ENCODE measurements at places on chromosomes 3 and 15.

GRCh38 chr3:185715091-185715490, 109.8 kb downstream of the IGF2BP2 start:
- peaks cover 22% of the 10 kb centered on the region for H3K27me3 ChIP-seq
- H3K27ac ChIP-seq: no peak overlapping the region
- H3K4me1 ChIP-seq: no peaks in the 10 kb centered on the region
- no peaks in the 10 kb centered on the region for H3K36me3 ChIP-seq
- no peak overlapping the region for H3K4me3 ChIP-seq

DNA sequence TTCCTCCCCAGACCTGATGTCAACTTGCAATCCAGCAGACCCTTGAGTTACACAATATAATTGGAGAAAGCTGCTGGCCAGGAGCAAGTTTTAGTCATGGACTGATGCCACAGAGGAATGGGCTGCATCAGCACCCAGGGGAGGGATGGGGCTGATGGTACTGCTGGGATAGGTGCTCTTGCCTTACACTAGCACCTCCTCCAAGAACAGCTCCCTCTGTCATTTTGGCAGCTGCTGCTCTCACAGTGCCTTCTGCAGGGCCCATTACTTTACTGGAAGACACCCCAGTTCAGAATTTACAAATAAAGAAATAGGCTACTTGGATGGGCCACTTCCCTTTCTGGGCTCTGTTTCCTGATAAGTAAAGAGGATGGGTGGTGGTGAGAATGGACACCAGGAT, 85.3 kb upstream of the RORA start:
- no peak overlapping the region for H3K4me3 ChIP-seq
- no peaks in the 10 kb centered on the region for H3K36me3 ChIP-seq

GRCh38 chr3:38516669-38517068, 20.5 kb downstream of the EXOG start:
- no peak for DNase-seq
- H3K27ac ChIP-seq: no peak overlapping the region
- H3K27me3 ChIP-seq: no peaks in the 10 kb centered on the region
- H3K4me1 ChIP-seq: peaks cover 30% of the 10 kb centered on the region
- peaks cover 67% of the 10 kb centered on the region for H3K36me3 ChIP-seq

DNA sequence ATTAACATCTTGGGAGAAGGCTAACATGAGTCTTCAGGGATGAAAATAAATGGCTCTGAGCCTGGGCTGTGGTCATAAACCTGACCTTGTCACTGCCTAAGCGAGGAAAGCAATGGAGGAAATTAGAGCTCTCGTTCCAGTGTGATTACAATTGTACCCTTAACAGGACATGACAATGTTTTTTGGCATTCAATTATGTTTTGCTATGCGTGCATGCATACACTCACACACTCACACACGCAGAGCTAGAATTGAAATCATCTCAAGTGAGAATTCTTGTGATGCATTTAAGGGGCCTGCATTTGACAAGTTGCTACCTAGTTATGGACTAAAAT, 24.1 kb downstream of the ZNF80 start:
- no peaks in the 10 kb centered on the region for H3K27me3 ChIP-seq
- DNase-seq: no peak
- H3K4me1 ChIP-seq: peaks cover 1% of the 10 kb centered on the region
- no peak overlapping the region for H3K27ac ChIP-seq
- no peak overlapping the region for H3K4me3 ChIP-seq

DNA sequence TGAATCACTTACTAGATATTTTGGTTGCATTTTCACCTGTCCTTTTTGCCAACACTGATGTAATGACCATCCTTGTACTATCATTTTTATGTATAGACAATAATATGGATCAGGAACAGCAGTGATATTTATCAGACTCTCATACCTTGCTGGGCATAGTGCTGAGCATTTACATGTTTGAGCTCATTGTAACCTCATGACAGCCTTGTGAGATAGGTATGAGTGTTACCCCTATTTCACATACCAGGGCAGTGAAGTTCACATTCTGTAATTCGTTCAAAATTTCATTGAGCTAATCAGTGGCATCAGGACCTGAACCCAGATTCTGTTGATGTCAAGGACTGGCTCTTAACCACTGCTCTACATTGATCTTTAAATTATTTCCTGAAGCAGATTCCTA, 221.5 kb upstream of the TBL1XR1 start:
- no peaks in the 10 kb centered on the region for H3K27me3 ChIP-seq
- no peaks in the 10 kb centered on the region for H3K36me3 ChIP-seq
- no peak overlapping the region for H3K4me3 ChIP-seq
- peaks cover 43% of the 10 kb centered on the region for H3K4me1 ChIP-seq

DNA sequence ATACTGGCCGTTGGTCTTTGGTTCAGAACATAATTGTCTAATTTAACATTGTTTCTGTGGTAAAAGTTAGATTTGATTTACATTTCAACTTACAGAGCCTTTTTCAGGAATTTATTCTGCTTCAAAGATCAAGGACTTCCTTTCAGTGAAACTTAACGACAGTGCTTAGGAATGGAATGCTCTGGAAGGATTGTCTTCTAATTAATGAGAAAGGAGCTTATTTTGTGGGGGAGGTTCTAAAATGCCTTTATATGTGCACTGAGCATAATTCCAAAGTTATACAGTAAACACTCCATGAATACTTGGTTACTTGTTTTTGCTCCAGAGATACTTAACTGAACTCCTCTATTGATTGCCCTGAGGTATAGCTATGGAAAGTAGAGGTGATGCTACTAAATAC, 75.7 kb downstream of the CACNA1D start:
- no peak for DNase-seq
- H3K36me3 ChIP-seq: no peaks in the 10 kb centered on the region
- peaks cover 17% of the 10 kb centered on the region for H3K27me3 ChIP-seq
- no peaks in the 10 kb centered on the region for H3K4me1 ChIP-seq
- H3K27ac ChIP-seq: no peak overlapping the region

DNA sequence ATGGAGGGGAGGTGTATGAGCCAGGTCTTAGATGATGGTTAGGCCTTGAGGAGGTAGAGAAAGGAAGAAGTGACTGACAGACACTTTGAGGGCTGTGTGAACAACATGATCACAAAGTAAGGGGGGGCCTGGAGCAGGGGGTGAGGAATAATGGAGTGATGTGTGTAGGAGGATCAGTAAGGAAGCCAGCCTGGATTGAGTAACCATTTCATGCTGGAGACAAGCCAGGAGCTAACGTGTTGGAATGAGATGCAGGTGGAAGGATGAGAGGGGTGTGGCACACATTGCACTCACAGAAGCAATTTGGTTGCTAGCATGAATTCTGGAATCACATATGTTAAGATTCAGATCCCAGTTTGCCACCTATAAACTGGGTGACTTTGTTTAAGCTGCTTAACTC, 65.5 kb downstream of the BBX start:
- H3K4me1 ChIP-seq: peaks cover 30% of the 10 kb centered on the region
- H3K36me3 ChIP-seq: peaks cover 6% of the 10 kb centered on the region
- DNase-seq: no peak
- peak overlapping the region; percentile 2 for H3K27ac ChIP-seq
- H3K27me3 ChIP-seq: no peaks in the 10 kb centered on the region
- H3K4me3 ChIP-seq: no peak overlapping the region

DNA sequence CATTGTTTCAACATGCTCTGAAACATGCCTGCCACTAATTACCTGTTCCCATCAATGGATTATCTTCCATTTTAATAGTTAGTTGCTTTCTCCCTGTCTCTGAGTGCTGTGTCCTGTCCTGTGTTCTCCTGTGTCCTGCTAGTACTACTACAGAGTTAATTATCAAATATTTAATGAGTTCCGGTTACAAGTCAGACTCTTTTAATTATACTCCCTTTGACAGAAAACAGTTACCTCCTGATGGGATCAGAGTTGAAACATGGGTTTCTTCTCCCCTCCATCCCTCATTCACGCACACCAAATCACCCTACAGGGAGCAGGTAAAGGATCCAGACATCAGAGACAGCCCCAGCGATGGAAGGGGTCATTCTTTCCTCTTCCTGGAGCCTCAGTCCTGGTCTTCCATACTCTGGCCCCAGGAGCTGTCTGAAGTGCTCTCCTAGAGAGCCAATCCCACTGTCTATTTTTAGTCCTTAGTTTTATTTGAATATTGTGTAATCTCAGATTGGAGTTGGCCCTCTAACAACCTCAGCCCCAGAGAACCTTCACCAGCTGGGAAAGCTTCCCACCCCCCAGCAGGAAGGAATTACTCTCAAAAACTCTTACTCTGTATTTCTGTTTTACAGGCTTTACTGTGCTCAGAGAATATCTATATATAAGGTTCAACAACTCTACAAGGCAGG, 137.0 kb upstream of the C2CD4B start:
- no peak for DNase-seq
- H3K4me1 ChIP-seq: peaks cover 3% of the 10 kb centered on the region
- peaks cover 45% of the 10 kb centered on the region for H3K27me3 ChIP-seq
- no peaks in the 10 kb centered on the region for H3K36me3 ChIP-seq
- H3K27ac ChIP-seq: no peak overlapping the region

GRCh38 chr15:78615151-78615589, 5.6 kb downstream of the CHRNA3 start:
- H3K27ac ChIP-seq: no peak overlapping the region

GRCh38 chr15:73926219-73927002, at the start of gene LOXL1:
Gene LOXL1 (plus strand): TSS chr15:73926462. CDS start chr15:73926784, 322 bp downstream.
- no peak for DNase-seq
- no peaks in the 10 kb centered on the region for H3K36me3 ChIP-seq
- H3K27ac ChIP-seq: no peak within 1 kb of the TSS
- no peaks in the 10 kb centered on the region for H3K27me3 ChIP-seq
- H3K4me1 ChIP-seq: peaks cover 51% of the 10 kb centered on the region

- peaks cover 65% of the 10 kb centered on the region for H3K4me1 ChIP-seq
- peaks cover 44% of the 10 kb centered on the region for H3K36me3 ChIP-seq
- no peaks in the 10 kb centered on the region for H3K27me3 ChIP-seq
- peak overlapping the region; percentile 81 for H3K27ac ChIP-seq
- no peak for DNase-seq
- peak overlapping the region; percentile 11 for H3K4me3 ChIP-seq
These were observed 197.4 kb downstream of the KLHL25 start for GRCh38 chr15:85597155-85597815.

DNA sequence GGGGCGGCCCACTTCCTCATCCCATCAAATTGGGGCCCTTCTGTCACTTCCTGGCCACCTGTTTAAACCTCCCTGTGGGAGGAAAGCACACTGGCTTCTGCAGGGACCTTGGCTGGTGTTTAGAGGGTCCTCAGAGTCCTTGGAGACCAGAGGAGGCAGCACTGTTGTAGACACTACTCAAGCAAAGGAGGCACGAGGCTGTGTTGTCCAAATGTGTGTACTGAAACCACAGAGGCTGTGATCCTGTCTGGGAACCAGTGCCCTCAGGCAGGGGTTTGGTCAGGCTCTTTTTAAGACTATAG, 12.4 kb upstream of the SEC13 start:
- H3K36me3 ChIP-seq: no peaks in the 10 kb centered on the region
- no peak overlapping the region for H3K4me3 ChIP-seq
- DNase-seq: no peak
- H3K27ac ChIP-seq: no peak overlapping the region
- peaks cover 23% of the 10 kb centered on the region for H3K27me3 ChIP-seq
